ENCODE measurements at places on chromosomes 6 and 20.

DNA sequence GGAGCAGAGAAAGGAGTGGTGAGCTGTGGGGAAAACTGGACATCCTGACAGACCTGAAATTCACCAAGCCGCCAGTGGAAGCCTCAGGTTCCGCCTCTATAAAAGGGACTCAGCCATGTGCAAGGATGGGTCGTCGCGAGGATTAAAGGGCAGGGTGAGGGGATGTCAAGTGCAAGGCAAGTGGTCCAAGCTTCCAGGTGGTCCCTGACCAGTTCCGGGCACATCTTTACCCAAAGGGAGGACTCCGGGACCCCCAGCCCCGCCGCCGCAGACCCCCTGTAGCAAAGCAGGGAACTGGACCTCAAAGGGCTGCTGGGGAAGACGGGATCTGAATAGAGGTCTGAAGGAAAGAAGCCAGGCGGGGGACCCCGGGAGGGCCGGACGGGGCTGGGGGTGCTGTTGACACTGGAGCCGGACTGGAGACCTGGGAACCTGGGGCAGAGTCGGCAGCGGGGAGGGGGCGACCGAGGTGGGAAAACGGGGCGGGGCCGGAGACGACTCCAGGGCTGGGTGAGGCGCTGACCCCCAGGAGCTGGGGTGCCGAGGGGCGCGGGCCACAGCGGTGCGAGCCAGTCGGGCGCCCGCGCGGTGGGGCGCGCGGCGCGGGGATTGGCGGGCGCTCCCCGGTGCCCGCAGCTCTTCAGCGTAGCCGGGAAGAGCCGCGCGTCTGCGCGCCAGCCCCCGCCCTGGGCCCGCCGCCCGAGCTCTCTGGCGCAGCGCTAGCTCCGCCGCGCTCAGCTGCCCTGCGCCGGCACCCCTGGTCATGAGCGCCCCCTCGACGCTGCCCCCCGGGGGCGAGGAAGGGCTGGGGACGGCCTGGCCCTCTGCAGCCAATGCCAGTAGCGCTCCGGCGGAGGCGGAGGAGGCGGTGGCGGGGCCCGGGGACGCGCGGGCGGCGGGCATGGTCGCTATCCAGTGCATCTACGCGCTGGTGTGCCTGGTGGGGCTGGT lies at the start of gene SSTR4:
Gene SSTR4, plus strand, starts transcription at position 592 of the 951 bp plus-strand sequence. Its CDS starts 172 bp downstream, at position 764.
- no peak for DNase-seq

GRCh38 chr20:6663104-6663503 lies 104.4 kb upstream of the BMP2 start:
- DNase-seq: no peak

DNA sequence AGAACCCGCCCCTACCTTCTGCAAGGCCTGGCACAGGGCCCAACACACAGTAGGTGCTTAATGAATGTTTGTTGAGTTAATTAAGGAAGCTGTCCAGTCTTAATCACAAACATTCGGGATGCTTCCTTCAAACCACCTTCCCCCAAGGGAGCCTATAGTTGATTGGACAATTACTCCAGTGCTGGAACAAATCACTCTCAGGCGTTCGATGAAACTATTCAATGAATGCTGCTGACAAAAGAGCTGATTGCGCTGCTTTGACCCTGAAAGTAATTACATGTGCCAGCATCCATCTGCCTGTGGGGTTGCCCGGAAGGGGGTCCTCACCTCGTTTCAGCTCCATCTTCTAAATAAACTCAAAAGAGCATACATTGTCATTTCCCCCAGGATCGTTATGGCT lies 112.0 kb upstream of the SRSF6 start:
- DNase-seq: no peak

DNA sequence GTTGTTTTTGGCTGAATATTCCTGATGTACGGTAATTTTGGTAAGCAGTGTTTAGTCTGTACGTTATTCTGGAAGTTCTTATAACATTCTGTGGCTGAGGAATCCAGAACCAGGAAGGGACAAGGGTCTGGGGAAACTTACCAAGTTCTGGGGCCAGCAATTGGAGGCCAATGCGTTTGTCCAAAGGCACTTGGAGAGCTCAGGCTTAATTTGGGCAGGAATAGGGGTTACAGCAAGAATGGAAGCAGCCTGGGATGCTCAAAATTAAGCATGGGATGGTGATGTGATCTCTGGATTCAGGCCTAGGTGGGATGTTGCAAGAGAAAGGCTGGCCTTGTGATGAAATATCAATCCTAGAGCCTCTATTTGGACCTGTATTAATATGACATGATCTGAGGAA lies 235.2 kb upstream of the NOX3 start:
- no peak for DNase-seq

GRCh38 chr20:51697096-51697826 lies 70.9 kb downstream of the ATP9A start:
- no peak for DNase-seq

DNA sequence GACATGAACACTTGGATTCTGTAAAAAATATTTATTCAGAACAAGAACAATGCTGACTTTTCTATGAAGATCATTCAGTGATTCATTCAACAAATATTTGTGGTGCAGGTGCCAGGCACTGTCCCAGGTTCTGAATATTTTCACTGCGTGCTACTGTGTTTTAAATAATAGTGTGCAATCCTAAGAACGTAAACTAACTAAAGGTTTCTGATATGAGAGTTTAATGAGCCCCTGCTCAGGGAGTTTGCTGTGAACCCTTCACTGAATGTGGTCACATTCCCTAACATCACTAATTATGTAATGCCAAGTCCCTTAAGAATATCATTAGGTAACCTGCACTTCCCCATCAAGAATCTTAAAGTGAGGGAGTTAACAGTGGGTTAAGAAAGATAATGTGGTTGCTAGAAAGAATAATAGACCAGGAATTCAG lies 1.7 kb upstream of the TMEM170B start:
- no peak for DNase-seq

GRCh38 chr6:31919624-31920303 lies 7.8 kb upstream of the C2 start:
- no peak for DNase-seq

- no peak for DNase-seq
These were observed 10.9 kb downstream of the TPBG start for GRCh38 chr6:82374516-82374915.

Data from Karpas-422 (cell line).